ENCODE measurements at places on chromosomes 7 and 10. TPM values are rescaled to one million over a fixed set of nuclear protein-coding genes. Genes with fewer than 3 reads are reported as not detected.
A peak's percentile ranks its signal among the peaks of the same experiment; 100 is the strongest.

DNA sequence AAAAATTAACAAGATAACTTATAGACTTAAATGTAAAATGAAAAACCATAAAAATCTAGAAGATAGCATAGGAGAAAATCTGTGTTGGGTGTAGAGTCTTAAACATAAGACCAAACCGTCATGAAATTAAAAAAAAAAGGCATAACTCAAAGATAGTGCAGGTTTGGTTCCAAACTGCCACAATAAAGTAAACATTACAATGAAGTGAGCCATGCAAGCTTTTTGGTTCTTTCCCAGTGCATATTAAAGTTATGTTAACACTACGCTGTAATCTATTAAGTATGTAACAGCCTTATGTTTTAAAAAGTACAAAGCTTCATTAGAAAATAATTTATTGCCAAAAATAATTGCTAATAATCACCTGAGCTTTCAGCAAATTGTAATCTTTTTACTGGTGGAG lies 1366.5 kb upstream of the LRRTM3 start:
- no peak for DNase-seq

DNA sequence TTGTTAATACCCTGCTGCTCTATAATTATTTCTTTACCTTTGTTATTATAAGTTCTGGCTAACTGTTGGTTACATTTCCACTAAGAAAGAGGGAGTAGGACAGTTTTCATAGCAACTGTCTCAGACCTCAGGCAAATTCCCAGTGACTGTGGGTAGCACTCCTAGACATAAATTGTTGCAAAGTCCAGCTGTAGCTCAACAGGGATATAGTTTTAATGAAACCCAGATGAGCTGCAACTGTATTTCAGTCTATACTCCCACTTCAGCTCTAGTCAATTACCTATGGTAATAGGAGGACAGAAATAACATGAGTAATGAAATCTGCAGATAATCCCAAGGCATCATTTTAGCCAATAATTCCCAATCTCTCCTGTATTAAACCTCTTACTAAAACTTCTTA lies 103.0 kb upstream of the SEMA3A start:
- no peak for DNase-seq

DNA sequence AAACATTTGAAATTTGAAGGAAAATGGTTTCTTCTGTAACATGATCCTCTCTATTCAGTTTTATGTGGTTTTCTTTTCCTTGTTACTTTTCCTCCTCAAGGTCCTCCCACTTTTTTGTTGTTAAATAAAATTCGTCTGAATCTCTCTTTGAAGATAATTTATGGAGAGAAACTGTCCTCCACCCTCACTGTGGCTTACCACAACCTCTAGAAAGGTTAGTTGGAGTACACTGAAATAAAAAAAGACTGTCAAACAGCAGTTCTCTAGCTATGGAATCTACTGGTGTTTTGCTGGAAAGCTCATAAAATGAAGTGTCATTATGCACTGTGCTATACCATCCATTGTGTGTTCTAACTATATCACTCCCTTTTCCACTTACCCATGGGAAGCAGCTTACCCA lies 189.4 kb downstream of the HDAC9 start:
- DNase-seq, result no peak

GRCh38 chr7:94600267-94600666 lies 55.7 kb downstream of the SGCE start:
- DNase-seq, result no peak

- DNase-seq, result peak; percentile 93
Measured at GRCh38 chr7:55245271-55245723, 119.8 kb upstream of the LANCL2 start.

DNA sequence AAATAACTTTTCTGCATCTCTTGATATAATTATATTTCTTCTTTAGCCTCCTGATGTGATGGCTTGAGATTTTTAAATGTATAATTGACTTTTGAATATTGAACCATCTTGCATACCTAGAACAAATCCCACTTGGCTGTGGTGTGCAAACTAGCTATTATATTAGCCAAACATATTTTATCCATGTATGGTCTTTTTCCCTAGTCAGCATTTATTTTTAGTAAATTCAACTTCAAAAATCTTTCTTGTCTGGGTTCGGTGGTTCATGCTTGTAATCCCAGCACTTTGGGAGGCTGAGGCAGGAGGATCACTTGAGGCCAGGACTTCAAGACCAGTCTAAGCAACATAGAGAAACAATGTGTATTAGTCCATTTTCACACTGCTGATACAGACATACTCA lies 386.6 kb upstream of the VWC2 start:
- no peak for DNase-seq

GRCh38 chr10:131817866-131818509 lies 82.8 kb upstream of the PPP2R2D start:
- no peak for DNase-seq

DNA sequence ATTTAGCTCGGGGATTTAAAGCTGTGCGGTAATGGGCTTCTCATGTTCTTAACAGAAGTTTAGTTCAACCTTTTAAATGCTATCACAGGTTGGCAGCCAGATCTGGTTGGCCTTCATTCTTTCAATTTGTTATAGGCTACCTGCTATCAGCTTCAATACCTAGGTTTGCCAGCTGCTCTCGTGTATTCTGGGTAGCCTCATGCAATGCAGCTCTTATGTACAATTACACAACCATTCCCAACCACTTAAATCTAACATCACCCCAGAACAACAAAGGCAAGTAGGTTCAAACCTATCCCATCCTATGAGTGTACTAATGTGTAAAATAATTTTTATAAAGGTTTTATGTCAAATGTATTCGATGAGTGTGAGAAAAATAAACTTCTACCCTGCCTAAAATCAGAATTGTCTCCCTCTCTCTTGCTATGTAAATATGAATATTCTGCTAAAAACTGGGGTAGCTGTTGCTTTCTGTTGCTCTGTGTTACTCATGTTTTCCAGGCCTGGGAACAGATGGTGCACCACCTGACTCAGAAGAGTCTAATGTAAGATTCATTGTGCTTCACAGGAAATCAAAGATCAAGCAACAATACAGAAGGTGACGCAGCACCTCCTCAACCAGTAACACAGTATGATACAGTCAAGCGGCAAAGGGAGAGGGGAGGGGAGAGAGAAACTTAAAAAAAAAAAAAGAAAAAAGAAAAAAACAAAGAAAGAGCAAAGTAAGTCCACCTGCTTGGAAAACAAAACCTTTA lies 188.6 kb downstream of the ETV1 start:
- peak; percentile 96 for DNase-seq

- peak; percentile 61 for DNase-seq
Measured at GRCh38 chr7:83655951-83656556, 7.1 kb upstream of the SEMA3E start.

GRCh38 chr10:3978761-3979160 lies 193.8 kb upstream of the KLF6 start:
- no peak for DNase-seq

- peak; percentile 64 for DNase-seq
Measured at GRCh38 chr7:155860840-155861479, 48.7 kb upstream of the SHH start.

DNA sequence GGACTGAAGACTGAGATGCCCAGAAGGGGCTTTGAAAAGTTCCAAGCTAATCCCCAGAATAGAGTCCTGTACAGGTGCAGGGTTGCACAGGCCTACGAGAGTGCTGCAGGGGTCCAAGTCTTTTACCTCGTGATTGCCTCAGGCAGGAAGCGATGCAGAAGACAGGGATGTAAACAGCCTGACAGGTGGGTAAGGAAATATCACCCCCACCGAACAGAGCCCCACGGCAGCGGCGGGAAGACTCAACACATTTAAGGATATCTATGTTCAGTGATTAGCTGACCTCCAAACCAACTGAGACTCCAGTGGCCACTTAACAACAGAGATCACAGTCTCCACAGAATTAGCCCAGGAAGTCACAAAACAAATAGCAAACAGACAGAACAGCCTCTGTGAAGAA lies 73.9 kb upstream of the VIPR2 start:
- DNase-seq, result no peak

DNA sequence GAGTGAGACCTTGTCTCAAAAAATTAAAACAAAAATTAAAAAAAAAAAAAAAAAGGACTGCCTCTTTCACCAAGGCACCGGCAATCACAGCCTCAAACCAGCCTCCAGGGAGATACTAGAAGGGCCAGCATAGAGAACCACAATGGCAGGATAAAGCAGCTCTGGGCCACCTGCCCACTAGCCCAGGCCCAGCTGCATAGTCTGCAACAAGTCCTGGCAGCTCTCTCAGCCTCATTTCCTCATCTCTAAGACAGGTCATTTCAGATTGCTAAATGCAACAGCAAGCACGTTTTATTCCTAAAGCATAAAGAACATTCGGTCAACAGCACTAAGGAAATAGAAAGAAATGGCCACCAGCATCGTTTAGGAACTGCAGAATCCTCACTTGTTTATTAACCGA lies 28.8 kb downstream of the XPNPEP1 start:
- peak; percentile 88 for DNase-seq

DNA sequence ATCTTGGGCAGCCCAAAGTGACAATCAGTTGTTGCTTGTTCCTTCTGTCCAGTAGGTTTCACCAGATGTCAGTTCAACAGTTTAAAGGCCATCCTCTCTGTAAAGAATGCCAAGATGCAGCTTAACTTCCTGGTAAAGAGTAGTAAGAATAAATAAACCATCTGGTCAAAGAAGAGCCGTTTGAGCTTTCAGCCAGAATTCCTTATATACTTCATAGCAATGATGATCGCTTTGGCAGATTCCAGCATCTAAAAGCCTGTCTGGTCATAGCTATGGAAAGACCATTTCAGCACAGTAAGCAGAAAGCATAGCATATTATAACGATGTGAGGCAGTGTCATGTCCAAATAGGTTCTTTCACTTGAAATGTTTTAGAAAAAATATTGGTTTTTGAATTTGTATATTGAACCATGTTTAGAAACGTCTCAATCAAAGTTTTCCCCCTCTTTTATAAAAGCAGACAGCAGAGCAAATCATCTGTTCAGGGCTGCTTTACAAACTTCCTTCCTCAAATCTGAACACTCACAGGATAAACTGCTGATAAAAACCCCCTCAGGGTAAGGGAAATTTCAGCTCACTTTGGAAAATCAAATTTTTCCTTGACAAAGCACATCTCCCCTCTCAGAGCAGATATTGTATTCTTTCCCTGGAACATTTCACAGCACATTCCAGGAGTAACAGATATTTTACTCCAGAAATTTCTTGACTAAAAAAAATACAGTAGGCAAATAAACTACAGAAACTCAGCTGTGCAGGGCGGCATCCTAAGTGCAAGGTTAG lies 184.1 kb downstream of the NOC3L start:
- DNase-seq, result peak; percentile 50

DNA sequence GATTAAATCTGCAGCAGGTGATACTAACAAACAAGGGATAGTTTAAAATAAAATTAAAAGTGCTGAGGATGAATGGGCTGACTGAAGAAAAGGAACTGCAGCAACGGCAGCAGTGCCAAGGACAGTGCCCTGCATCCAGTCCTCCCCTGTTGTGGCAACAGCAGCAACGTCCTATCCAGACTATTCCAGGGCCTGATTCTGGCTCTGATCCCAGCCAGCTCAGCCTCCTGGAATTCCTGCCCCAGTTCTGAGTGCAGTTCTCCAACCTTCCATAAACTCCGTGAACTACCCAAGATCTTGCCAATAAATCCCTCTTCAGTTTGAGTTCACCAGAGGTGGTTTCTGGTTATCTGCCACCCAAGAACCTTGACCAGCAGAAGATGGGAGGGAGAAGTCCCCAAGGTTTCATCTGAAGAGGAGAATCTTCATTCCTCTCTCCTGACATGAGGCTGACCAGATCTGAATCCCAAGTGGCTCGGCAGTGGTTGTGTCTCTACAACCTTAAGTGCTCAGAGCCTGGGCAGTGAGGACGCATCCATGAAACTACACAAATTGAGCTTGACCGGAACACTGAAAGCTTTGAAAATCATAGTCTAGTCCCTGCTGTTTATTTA lies 115.8 kb downstream of the SORBS1 start:
- DNase-seq, result peak; percentile 53

GRCh38 chr7:139711991-139712743 lies 65.6 kb downstream of the HIPK2 start:
- no peak for DNase-seq

DNA sequence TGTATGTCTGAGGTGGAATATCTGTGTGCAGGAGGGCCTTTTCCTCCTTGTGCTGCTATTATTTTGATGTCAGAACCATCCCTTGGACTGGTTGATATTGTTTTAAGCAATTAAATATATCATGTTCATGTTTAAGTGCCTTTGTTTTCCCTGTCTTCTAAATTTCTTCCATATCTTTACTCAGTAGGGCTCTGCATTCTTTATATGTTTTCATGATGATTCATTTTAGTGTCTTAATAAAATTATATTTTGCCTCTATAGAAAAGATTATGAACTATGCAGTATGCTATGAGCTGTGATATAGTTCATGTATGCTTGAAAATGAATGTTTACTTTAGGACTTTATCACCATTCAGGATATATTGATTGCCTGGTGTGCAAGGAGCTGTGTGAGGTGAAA lies 34.8 kb downstream of the AHR start:
- DNase-seq, result peak; percentile 12

DNA sequence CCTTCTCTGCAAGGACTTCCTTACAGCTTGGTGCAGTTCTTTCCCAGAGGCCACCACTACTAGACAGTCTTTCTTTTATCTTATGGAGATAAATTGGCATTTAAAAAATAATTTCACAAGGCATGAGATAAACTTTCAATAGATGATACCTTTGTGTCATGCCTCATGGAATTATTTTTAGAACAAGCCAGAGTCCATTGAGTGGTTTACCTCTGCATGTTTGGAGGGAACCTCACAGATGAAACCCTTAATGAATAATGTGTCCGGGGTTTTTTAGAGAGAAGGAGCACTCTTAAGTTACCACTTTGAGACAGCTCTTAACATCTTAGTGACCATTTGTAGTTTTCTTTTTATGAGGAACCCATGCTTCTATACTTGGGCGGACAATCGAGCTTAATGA lies 17.2 kb downstream of the NODAL start:
- DNase-seq, result no peak

GRCh38 chr7:92357260-92357659 lies 90.0 kb upstream of the GATAD1 start:
- DNase-seq, result no peak

GRCh38 chr7:134175334-134176036 lies 48.3 kb downstream of the LRGUK start:
- DNase-seq, result no peak

DNA sequence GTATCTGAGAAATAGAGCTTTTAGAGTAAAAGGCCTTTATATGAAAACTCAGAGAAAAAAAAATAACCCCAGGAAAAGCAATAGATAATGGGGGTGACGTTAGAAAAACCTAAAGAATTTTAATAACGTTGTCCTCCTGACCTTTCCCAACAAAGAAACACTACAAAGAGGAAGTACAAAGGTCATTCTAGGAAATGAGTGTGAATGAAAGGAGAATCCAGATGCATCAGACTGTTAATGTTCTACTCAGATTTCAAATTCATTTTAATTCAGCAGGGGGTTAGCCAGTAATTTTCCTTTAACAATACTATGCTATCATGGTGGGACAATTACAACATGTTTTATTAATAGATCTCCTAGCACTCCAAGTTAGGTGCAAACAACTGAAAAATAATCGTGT lies 73.8 kb upstream of the CDK1 start:
- DNase-seq, result no peak

NUTM2E gene
- not detected for total RNA-seq

GATA3 gene
- total RNA-seq, result not detected

FEZF1 gene
- total RNA-seq, result not detected

UPK3B gene
- total RNA-seq, result not detected

MYOZ1 gene
- total RNA-seq, result 0.18 TPM

SLC13A4 gene
- not detected for total RNA-seq

CACNB2 gene
- 0.36 TPM for total RNA-seq

DKK1 gene
- 74.7 TPM for total RNA-seq

All from IMR-90 (cell line).